ENCODE measurements at places on chromosomes 4 and X. TPM values are rescaled to one million over a fixed set of nuclear protein-coding genes. Genes with fewer than 3 reads are reported as not detected.

The SCML1 gene
- total RNA-seq = 5.2 TPM

The BMPR1B gene
- 19.7 TPM for total RNA-seq

The SHROOM4 gene
- 11.5 TPM for total RNA-seq

The SUPT20HL1 gene
- total RNA-seq = not detected

The ARHGEF38 gene
- 0.29 TPM for total RNA-seq

The HS6ST2 gene
- not detected for total RNA-seq

The PAK3 gene
- 1.3 TPM for total RNA-seq

The TCEAL9 gene
- total RNA-seq = 48.4 TPM

The MAGED4B gene
- total RNA-seq = 10.1 TPM

The WAS gene
- 7.9 TPM for total RNA-seq

The CXorf65 gene
- not detected for total RNA-seq

The VGLL1 gene
- total RNA-seq = not detected

The TRIM60 gene
- not detected for total RNA-seq

The ZFP92 gene
- total RNA-seq = 3.2 TPM

The H2BW2 gene
- total RNA-seq = not detected

The CXCL3 gene
- total RNA-seq = not detected

The USP17L24 gene
- not detected for total RNA-seq

The NUDT11 gene
- total RNA-seq = 2.9 TPM

The LAMTOR3 gene
- total RNA-seq = 45.1 TPM

The PSAPL1 gene
- total RNA-seq = not detected

The MAGEB10 gene
- total RNA-seq = not detected

The APBB2 gene
- total RNA-seq = 51.7 TPM

The GNL3L gene
- total RNA-seq = 29.4 TPM

The CDS1 gene
- total RNA-seq = 0.83 TPM

The JAKMIP1 gene
- 2.8 TPM for total RNA-seq

The ARSJ gene
- total RNA-seq = 22.9 TPM

The PALLD gene
- 2,028 TPM for total RNA-seq

The UCP1 gene
- total RNA-seq = not detected

The THAP9 gene
- total RNA-seq = 2.2 TPM

The MAGEA11 gene
- not detected for total RNA-seq

The SPANXN3 gene
- not detected for total RNA-seq

The SPOCK3 gene
- 5.0 TPM for total RNA-seq

The ESX1 gene
- not detected for total RNA-seq

The BRCC3 gene
- total RNA-seq = 15.0 TPM

The PLP2 gene
- total RNA-seq = 101 TPM

The VCX2 gene
- not detected for total RNA-seq

The TMPRSS11D gene
- not detected for total RNA-seq

The NIPAL1 gene
- 1.3 TPM for total RNA-seq

The FATE1 gene
- total RNA-seq = not detected

The ZBTB49 gene
- total RNA-seq = 3.1 TPM

The TRO gene
- 6.2 TPM for total RNA-seq

The CHRNA9 gene
- total RNA-seq = not detected

The MAGEB1 gene
- not detected for total RNA-seq

The RS1 gene
- not detected for total RNA-seq

The XK gene
- total RNA-seq = 10.6 TPM

The GPR143 gene
- not detected for total RNA-seq

The PGRMC2 gene
- 58.5 TPM for total RNA-seq

The FAM47E gene
- total RNA-seq = 2.2 TPM

The SMIM10L2A gene
- total RNA-seq = 1.4 TPM

The SPANXA1 gene
- total RNA-seq = not detected

The SOX3 gene
- total RNA-seq = not detected

The SLC4A4 gene
- total RNA-seq = 4.8 TPM

The ZCCHC12 gene
- 0.11 TPM for total RNA-seq

The ANKRD50 gene
- 13.4 TPM for total RNA-seq

The STAG2 gene
- 94.3 TPM for total RNA-seq

Measured in esophagus muscularis mucosa (tissue), 4 donors.